ENCODE measurements at places on chromosomes 1 and 21.

GRCh38 chr1:151707541-151708065, 9.0 kb downstream of the CELF3 start:
- no peak for DNase-seq

GRCh38 chr1:215529111-215529510, 38.0 kb upstream of the KCTD3 start:
- DNase-seq: no peak

- no peak for DNase-seq
Observed at GRCh38 chr1:76250271-76250670, 175.7 kb downstream of the ST6GALNAC3 start.

GRCh38 chr1:46575300-46575699, 23.9 kb upstream of the KNCN start:
- DNase-seq: no peak

DNA sequence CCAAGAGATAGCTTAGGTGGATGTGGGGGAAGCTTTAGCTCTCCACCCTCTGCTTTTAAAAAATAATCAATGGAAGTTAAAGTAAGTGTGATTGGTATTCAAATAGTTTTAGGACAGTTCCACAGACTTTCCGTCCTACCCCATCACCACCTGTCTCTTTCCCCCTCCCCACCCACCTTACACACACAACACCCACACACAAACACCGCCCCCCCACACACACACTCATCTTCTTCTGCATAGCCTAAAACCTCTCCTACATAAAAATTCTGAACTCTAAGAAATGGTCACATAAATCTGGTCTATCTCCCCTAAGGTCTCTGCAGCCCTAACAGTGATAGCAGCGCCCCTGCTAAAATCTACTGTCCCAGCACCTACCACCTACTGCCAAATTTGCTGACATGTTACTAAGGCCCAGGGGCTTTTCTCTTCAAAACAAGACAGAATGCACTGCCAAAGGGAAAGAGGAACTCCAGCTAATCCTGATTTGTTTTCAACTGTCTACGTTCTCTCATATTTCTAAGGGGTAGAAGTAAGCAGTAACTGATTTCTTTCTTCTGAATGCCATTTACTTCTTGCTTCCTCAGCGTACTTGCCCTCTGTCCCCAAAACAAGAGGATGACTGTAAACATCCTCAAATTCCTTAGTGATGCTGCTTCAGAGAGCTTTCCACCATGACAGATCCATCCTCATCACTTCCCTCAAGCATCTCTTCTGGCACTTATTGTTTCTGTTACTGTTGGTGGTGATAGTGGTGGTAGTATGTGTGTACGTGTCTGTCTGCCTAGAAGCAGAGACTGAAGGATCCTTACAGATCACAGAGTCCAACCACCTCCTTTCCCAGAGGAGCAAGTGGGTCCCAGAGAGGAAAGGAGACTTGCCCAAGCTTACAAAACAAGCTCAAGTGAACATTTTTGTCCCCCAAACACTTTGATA, 56.8 kb downstream of the LUZP1 start:
- no peak for DNase-seq

Data from stimulated activated CD8-positive, alpha-beta memory T cell treated with anti-CD3 and anti-CD28 coated beads, Interleukin-15, amount 100 ng/mL, for 1 hour (primary cell).